ENCODE measurements at places on chromosomes 6 and 20.

GRCh38 chr6:26304797-26305640 is 60.0 kb upstream of the BTN3A2 start:
- no peak for DNase-seq

DNA sequence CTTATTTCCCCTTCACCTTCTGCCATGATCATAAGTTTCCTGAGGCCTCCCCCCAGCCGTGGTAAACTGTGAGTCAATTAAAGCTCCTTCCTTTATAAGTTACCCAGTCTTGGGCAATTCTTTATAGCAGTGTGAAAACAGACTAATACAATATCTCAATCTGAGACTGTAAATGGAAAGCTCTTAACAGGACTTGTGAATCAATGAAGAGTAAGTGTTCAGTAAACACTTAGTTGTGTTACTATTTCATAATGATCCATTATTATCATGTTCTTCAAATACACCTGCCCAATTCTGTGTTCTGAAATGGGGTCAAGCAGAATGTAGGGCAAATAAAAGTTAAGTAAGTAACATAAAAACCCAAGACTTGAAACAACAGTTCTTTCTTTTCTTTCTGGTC is 266.2 kb downstream of the TENT5A start:
- DNase-seq, result no peak

GRCh38 chr6:126064748-126065401 is 78.5 kb downstream of the TRMT11 start:
- DNase-seq, result no peak

- no peak for DNase-seq
Observed at GRCh38 chr6:114364301-114364700, 21.5 kb upstream of the HS3ST5 start.

GRCh38 chr20:31939661-31940060 is 12.2 kb downstream of the PDRG1 start:
- DNase-seq, result no peak

DNA sequence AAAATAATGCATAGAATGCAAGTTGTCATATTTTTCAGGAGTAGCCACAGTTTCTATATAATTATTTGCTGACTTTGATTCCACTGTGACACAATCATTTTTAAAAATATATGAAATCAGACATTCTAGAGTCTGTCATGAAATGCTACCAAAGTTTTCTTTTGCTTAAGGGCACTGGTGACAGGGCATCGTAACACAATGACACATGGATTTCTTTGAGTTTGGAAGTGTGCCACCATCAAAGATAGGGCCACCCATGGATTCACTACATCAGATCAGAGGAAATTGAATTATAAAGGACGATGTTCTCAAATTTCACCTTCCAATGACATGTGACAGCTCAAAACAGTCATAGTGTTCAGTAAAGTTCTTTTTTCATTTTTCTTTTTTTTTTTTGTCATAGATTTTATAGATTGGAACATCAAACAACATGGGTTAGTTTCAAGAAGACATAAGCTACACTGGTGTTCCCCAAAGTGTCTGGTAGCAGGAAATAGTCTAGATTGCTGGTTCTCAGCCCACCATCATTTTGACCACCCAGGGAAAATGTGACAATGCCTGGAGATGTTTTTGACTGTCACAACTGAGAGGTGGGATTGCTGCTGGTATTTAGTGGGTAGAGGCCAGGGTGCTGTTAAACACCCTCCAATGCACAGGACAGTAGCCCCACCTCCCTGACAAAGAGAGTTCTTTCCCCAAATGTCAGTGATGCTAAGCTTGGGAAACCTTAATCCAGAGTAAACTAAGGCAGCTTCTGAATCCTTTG is 123.8 kb upstream of the DOK5 start:
- DNase-seq, result no peak

DNA sequence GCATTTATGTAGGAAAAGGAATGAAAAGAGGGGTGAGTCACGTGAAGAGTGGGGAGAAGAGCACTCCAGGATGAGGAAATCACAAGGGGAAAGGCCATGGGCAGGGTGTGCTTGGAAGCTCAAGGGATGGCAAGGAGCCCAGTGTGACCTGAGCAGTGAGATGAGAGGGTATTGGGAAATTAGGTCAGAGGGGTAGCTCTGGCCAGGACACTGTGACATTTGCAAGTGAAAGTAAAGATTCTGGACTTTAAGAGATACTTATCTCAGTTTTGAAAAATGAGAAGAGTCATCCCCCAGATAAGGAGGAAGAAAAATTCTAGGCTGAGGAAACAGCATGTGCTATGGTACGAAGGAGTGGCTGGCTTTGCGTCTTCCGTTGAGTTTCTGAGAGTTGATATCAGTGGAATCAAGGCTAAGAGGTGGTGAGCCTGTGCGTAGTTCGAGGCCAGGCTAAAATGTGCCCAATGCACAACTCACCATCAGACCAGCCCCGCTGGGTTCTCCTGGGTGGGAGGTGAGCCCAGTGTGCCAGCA is 79.9 kb downstream of the GCLC start:
- DNase-seq, result no peak

DNA sequence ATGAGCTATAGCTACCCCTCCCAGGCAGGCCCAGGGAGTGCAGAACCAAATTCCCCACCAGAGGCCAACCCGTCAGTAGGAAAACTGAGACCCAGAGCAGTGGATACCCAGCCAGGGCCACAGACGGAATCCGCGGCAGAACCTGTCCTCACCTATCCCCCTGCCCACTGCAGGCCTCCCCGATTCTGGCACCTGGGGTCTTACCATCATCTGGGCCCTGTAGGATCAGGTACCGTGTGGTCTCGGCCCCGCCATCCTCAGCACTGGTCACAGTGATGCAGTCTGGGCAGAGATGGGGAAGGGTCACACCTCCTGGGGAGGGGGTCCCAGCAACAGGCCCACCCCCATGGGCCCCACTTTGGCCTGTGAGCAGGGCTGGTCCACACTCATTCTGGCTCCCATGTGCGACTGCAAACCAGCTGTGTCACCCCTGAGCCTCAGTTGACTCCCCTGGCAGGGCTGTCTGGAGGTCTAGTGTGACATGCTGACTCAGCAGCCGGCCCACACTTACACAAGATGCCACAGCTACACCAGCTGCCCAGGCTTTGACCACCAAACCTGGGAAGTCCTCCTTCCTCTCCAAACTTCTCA is 3.8 kb downstream of the ZNF335 start:
- DNase-seq, result no peak

DNA sequence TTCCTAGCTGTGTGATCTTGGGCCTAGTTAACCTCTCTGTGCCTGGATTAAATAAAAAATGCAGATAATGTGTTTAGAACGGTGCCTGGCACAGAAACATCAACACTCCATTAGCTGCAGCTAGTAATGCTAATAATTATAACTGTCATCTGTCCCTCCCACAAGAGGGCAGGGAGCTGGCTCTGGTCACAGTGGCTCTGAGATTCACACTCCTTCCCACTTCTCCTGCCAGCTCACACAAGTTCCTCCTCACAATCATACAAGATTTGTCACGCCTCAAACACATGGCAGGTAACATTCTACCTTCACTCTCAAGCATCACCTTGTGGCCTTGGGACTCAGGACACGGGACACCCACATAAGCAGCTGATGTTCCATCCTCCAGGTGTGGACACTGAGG is 2.4 kb downstream of the ADA start:
- no peak for DNase-seq

DNA sequence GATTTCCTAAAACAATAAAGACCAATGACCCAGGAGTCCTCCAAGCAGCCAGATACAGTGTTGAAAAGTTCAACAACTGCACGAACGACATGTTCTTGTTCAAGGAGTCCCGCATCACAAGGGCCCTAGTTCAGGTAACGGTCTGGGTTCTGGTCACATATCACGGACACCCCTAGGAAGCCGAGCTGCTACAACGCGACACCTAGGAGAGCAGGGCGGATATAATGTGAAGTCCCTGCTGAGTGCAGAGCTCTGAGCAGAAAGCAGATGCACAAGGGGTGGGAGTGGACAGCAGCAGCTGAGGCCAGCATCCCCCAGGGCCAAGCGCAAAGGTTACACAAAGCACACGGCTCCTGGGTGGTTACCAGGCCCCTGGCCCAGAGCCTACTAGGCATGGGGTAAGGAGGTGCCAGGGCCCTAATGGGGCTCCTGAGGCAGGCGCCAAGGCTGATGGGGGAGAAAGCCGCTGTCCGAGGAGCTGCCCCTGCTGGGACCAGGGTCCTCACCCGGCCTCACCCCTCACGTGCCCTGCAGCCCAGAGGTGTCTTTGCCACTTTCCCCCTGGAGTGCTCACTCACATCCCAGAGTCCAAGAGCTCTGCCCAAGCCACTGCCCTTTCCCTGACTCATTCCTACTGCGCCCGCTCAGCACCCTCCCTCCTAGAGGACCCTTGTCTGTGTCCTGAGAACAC is 8.4 kb downstream of the CST7 start:
- no peak for DNase-seq

Data from stimulated activated CD4-positive, alpha-beta T cell treated with anti-CD3 and anti-CD28 coated beads, TNF-alpha, amount 100 ng/mL, for 4 hours (primary cell).